ENCODE measurements at places on chromosomes 16 and 17.

DNA sequence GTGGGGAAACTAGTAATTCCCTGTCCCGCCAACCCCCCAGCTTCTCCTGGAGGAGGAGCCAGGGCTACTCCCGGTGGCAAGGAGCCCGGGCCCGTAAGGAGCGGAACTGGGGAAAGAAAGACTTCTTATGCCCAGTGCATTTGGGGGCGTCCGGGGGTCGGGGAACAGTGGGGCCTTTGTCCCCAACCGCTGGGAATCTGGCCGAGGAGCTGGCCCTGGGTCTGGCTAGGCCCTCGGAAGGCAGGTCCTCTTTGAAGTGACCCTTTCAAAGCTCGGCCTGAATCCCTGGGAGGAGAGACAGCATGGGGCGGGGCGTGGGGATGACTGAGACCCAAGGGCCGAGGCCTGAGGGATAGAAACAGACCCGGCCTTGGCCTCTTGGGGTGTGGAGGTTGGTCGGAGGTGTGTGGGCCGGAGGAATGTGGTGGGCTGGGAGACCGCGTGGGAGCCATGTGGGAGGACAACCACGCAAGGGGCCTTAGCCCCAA, 6.0 kb downstream of the ARHGAP23 start:
- no peak for DNase-seq

GRCh38 chr17:66715745-66716156, 119.2 kb upstream of the CACNG5 start:
- DNase-seq: no peak

DNA sequence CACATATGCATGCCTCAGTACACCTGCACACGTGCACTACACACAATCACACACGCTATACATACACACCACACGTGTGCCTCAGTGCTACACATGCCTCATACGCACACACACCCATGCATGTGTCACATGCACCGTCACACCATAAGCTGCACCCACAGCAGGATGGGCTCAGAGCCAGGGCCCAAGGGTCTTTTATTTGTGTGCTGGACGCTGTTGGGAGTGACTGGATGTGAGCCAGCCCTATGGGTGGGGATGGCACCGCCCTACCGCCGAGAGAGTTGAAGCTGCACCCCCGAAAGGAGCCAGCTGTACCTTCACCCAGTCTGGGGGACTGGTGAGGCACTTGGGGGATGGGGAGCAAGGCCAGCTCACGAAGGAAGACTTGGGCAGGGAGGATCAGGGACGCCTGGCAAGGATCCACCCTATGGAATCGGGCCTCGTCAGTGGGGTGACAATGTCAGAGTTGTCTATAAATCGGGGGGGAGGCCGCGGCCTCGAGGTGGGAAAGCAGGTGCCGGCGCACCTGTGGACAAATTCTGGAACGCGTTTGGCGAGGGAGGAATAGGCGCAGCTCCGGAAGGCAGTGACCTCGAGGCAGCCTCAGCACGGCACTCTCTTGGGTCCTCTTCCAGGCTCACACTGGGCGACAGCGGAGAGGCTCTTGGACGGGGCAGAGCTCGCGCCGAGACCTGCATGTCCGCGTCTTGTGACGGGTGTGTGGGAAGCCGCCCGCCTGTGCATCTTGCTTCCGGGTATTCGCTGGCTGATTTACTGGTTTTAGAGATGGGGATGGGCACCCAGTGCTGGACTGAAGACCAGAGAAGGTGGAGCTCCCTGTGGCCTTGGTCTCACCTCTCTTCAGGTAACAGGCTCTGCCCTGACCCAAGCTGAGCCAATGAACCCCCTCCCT, 7.3 kb downstream of the RGS11 start:
- no peak for DNase-seq

DNA sequence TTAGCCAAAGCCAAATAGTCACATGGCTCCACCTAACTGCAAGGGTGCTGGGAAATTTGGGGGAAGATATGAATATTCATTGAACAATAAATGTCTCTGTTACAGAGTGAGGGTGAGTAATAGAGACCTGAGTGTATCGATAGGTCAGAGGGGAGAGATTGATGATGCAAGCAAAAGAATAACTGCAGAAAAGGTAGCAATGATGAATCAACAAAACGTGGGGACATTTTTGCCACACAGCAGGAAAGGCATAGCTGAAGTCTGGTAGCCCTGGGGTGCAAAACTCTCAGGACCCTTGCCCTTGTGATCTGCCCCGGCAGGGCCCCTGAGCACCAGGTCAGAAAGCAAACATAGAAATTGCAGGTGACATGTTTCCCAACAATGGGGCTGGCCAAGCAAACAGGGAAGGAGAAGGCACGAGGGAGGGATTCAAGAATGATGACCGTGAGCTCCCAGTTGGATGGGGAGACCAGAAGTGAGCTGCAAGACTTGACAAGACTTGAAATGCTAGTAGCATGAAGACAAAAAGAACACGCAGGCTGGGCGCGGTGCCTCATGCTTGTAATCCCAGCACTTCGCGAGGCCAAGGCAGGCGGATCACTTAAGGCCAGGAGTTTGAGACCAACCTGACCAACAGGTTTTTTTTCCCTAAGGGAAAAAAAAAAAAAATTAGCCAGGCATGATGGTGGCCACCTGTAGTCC, 12.7 kb upstream of the HERPUD1 start:
- no peak for DNase-seq

DNA sequence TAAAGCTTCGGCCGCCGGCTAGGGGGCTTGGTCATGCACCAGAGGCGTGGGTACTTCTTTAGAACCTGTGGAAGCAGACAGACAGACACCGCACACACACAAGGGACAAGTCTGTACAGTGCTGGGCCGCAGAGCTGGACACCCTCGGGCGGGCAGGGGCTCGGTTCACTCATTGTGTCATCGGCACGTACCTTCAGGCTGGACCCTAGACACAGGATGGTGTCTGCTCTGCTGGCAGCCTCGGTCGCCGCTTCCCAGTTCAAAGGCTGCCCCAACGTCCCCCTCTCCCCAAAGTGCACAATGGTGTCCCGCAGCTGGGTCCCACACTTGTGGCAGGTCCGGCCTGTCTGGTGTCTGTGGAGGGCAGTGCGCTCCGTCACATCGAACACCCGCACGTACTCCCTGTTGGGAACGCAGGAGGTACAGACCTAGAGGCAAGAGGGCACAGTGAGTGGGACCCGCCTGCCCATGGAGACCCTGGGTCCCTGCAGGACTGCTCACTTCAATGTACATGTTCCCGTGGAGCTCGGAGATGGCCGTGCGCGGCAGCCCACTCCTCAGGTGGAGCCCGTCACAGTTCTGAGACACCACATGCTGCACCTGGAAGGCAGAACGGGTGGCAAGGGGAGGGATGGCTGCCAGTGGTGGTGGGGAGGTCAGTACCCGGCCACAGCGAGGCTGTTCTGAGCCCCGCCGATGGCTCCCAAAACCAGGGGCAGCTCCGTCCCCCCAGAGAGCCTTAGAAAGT, 3.1 kb upstream of the PCYT2 start:
- DNase-seq: no peak

- DNase-seq: no peak
Measured at GRCh38 chr16:88815901-88816589, 4.3 kb upstream of the APRT start.

- DNase-seq: no peak
Measured at GRCh38 chr17:42804918-42805367, 6.3 kb downstream of the CNTD1 start.

DNA sequence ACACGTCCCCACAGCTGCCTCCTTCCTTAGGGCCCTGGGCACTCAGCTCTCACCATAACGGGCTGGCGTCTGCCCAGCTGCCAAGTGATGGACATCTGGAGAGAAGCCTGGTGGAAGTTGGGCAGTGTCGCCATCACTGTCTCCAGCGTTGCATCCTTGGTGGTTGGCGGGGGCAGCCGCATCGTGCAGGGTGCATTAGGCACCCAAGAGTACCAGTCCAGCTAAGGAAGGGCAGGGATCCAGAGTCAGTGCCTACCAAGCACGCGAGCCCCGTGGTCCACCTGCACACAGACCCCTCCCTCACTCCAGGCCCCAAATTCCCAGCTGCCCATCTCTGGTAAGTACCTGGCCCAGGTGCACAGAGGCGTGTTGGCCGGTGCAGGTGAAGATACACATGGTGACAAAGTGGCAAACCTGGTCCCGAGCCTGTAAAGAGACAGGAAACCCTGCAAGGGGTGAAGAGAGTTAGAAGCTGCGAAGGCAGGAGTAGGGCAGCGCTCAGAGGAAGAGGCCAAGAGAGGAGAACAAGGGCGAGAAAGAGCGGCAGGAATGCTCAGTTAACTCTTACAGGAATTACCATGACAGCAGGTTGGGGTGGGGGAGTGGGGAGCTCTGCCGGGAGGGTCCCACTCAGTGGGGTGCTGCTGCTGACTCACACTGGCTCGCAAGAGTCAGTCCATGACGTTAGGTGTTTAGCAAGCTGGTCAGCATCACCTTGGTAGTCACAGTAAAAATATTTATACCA, 9.5 kb downstream of the ALOX15 start:
- no peak for DNase-seq

DNA sequence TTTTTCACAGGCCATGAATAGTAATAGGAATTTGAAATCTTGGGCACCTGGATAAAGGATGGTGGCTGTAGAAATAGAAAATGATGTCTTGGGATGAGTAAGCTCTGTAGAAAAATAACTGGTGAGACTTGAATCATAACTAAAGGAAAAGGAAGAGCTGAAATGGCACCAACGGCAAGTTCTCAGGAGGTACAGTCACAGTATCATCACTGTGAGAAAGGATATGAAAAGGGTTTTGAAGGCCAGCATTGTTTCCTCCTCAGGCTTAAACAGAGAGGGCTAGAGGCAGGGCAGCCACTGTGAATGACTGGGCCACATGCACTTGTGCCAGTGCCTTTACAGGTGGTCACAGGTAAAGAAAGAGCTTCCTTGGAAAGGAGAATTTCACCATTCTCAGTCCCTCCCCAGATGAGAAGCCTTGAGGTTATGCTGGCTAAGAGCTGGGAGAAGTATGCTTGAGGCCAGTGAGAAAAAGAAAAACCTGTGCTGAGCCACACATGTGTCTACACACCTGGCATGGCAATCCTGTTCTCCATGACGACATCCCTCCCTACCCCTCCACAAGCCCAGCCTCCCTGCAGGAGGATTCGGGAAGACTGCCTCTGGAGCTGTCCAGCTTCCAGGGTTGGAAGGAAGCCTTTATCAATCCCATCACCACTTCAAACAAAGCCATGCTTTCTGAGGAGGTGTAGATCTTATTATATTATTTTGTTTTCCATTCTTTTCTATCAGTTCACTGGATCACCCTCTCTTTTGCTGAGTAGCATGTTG, 3.8 kb upstream of the ANKFN1 start:
- no peak for DNase-seq

DNA sequence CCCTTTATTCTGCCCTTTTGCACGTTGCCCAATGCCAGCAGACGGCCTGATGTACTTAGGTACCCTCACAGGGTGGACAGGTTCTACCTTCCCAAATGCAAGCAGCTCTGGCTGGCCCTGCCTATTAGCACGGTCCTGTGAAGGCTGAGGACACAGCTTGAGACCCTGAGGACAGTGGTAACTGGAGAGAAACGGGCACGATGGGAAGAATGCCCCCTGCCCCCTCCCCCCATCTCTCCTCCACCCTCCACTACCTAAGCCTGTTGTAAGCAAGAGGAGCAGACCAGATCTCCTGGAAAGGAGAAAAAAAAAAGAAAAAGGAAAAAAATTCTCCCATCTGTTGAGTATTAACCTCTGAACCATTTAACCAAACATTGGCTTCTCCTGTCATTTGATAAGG, 34.1 kb downstream of the MEOX1 start:
- no peak for DNase-seq

Data from activated CD4-positive, alpha-beta T cell treated with anti-CD3 and anti-CD28 coated beads for 24 hours (primary cell).